ENCODE measurements at places on chromosomes 7 and 10.

- no peak for DNase-seq
These were observed 317.6 kb downstream of the RPS24 start for GRCh38 chr10:78351283-78351682.

GRCh38 chr7:124784879-124785818 is 19.6 kb upstream of the GPR37 start:
- peak; percentile 56 for DNase-seq

- no peak for DNase-seq
These were observed 95.8 kb downstream of the CFAP58 start for GRCh38 chr10:104449391-104449790.

DNA sequence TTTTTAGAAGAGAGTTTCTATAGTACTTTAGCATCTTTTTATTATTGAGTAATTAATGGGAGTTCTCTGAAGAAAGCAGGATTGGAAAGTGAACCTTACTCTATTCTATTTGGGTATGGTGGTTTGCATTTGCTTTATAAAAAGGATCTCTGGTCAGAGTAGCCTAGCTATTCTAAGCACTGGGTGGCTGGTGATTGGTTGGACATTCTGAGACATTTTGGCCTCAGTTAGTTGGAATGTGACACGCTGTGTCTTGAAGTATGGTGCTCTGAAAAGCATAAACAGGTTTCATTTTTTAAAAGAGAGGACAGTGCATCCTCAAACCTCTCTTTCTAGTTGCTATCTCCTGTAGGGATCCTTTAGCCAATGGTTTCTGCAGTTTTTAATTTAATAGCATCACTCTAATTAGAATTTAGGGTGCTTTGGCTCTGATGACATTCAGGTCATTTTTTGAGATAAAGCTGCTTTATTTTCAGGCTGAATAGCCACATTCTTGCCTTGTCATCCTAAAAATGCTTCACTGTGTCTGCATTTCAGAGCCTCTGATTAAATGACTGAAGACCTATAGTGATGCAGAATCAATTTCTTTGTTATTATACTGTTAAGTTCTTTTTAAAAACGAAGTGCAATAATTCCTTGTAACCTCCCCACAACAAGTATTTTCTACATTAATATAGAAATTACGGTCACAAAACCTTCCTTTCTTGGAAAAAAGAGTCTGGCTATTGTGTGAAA is 20.6 kb downstream of the TMEM178B start:
- no peak for DNase-seq

- no peak for DNase-seq
These were observed 336.8 kb downstream of the KCNMA1 start for GRCh38 chr10:77300682-77301302.

DNA sequence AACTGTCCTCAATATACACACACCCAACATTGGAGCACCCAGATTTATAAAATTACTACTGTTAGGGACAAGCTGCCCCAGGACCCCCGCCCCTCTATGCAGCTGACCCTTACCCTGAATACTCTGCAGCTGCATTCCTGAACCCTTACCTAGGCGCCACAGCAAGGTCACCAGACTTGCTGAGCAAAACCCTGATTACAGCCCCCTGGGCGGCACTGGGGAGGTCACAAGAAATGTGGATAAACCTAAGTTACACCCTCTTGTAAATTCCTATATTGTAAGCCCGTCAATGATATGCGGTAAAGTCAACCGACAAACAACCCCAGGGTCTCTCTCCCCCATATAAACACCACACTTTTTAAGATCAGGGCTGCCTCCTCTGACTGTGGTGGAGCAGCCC is 25.1 kb downstream of the SNX13 start:
- DNase-seq, result no peak

GRCh38 chr10:15585303-15585715 is 134.4 kb downstream of the ITGA8 start:
- DNase-seq, result peak; percentile 74

- DNase-seq, result no peak
These were observed 18.8 kb downstream of the VSIR start for GRCh38 chr10:71754562-71754961.

DNA sequence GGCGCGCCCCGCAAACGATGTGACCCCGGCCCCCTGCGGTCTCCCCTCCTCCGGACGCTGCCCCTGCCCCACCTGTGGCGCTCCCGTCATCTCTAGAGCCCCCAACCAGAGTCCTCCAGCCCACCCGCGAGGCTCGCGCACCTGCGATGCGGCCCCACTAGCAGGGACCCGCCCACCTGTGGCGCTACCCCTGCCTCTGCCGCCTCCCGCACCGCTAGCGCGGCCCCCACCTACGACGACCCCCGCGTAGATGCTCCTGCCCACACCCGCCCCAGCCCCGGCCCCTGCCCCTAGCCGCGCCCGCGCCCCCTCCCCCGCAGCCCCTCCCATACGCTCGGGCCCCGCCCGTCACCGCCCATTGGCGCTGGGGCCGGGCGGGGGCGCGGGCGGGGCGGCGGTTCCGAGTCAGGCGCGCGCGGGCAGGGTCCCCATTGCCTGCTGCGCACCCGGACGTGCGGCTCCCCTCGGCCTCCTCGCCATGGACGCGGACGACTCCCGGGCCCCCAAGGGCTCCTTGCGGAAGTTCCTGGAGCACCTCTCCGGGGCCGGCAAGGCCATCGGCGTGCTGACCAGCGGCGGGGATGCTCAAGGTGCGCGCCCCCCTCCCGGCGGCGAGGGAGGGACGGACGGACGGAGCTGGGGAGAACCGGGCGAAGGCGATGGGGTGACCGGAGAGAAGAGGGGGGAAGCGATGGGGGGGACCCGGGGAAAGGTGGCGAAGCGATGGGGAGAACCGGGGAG is at the start of gene PFKP:
Gene PFKP (plus strand): TSS at position 431 of the 741 bp plus-strand sequence. CDS start 48 bp downstream, at position 479.
- no peak for DNase-seq

DNA sequence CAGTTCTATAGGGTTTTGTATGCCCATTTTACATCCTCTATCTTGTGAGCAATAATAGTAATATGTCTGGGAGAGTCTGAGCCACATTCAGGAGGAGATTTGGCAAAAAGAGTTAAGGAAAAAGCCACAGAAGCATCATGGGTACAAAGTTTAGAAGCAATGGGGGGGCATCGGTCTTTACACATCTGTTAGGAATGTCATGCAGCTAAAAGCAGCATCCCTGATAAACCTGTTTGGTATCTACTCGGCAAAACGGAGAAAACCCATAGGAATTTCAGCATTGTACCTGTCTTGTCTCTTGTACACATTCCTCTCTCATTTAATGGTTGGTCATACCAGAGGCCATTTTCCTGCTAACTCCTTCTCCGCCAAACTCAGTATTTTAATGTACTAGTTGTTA is 12.5 kb upstream of the HERPUD2 start:
- DNase-seq, result no peak

GRCh38 chr7:51346126-51346525 is 29.5 kb upstream of the COBL start:
- DNase-seq, result no peak

- DNase-seq, result no peak
These were observed 19.3 kb downstream of the JAZF1 start for GRCh38 chr7:28161331-28161730.

DNA sequence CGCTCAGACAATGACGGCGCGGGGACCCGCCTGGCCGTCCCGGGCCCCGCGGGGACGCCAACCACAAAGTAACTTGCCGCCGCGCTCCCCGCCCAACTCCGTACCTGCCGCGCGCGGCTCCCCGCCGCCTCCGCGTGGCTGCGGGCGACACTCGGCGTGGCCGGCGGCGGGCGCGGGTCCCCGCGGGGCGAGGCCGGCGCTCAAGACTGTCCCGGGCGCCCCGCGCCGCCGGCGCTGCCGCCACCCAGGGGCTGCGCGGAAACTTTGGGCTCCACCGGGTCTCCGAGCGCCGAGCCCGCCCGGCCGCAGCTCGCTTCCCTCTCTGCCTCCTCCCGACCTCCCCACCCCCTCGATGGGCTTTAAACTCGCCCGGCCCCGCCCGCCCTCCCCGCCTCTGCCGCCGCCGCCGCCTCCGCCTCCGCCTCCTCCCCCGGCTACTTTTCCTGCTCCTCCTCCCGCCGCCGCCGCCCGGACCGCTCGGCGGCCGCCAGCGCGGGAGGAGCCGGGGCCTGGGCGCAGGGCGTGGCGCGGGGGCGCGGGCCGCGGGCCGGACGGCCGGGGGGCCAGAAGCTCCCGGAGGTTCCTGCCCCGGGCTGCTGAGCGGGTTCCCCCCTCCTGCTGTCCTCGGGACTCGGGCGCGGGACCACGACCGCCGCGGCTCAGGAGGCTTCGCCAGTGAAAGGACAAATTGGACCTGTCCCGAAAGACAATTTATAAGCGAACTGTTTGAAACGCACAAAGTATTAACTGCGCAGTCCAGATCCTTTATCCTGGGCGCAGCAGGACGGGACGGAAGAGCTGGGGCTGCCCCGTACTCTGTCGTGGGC is 10.6 kb upstream of the GRB10 start:
- peak; percentile 44 for DNase-seq

GRCh38 chr7:69610374-69611084 is 12.3 kb downstream of the AUTS2 start:
- DNase-seq, result no peak

GRCh38 chr10:94602729-94603515 is 57.3 kb downstream of the HELLS start:
- no peak for DNase-seq

DNA sequence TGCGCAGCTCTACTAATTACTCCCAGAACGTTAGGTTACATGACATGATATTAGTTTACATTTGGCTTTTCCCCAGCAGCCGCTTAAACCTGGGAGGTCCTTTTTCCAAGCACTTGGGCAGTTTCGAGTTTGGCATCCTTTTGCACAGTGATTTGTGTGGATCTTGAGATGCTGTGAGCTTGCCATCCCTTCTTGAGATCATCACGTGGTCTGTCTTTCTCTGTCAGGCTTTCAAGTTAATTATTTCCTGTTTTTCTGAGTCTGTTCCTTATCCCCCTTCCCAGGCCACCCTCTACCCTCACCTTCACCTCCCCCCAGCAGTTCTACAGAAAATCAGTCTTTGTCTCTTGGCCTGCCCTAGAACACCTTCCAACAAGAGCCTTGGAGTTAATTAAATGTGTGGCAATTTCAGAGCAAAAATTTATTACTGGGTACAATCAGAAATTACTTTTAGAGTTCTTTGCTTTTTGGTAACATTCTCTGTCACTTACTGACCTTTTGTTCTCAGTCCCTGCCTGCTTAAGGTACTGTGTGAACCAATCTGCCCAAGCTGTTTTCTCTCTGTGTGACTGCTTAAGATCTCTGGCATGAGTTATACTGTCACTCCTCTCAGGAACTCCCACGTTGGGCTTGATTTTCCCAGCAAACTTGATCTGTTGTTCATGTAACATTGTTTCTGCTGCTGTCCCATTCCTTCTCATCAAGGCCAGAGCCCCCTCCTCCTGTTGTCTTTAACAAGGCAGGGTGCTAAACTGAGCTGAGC is 3.1 kb upstream of the SLF2 start:
- DNase-seq, result no peak

- DNase-seq, result no peak
These were observed 81.4 kb downstream of the VIPR2 start for GRCh38 chr7:159063046-159063840.

DNA sequence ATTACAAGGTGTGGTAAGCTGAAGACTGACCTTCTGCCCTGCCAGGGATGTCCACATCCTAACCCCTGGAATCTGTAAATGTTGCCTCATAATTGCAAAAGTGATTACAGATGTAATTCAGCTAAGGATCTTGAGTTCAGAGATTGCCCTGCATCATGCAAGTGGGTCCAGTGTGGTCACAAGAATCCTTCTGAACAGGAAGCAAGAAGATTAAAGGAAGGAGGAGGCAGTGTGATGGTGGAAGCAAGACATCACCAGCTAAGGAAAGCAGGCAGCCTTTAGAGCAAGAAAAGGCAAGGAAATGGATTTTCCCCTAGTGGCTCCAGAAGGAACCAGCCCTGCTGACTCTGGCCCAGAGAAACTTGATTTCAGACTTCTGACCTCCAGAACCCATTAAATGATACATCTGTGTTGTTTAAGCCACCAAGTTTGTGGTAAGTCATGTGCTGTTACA is 78.1 kb downstream of the USP6NL start:
- DNase-seq, result no peak

DNA sequence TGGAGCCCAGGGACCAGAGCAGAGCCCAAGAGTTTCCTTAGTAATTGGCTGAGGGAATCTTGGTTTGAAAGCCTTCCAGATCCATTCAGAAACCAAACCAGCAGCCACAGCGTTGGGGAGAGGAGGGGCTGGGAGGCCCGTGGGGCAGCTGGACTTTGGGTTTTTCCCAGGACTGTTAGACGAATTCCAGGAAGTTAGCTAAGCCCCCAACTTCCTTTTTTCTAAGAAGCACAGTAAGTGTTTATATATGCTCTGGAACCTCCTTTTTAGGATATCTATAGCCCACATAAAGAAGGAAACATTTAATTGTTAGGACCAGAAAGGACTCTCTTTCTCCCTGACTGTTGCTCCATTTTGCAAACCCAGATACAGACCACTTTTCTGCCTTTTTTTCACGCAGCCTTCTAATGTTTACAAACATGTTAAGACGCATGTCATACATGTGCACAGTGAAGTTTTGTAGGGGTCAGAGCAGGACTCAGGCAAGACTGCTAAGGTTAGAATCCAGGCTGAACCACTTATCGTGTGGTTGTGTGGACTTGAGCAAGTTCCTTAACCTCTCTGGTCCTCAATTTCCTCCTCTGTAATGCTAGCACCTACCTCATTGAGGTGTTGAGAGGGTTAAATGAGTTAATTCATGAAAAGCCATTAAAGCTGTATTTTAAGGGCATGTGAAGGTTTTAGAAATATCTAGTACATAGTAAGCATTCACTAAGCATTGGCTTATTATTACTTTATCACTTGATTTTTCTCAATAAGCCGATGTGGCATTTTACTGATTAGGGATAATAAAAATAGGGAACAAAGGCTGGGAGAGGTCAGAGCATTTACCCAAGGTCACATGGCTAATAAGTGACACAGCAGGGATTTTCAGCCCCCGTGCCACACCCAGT is 42.4 kb downstream of the TBATA start:
- no peak for DNase-seq

GRCh38 chr10:123373591-123373990 is 219.4 kb downstream of the BUB3 start:
- DNase-seq, result no peak

GRCh38 chr7:148782757-148783456 is 84.2 kb downstream of the CUL1 start:
- DNase-seq, result no peak

DNA sequence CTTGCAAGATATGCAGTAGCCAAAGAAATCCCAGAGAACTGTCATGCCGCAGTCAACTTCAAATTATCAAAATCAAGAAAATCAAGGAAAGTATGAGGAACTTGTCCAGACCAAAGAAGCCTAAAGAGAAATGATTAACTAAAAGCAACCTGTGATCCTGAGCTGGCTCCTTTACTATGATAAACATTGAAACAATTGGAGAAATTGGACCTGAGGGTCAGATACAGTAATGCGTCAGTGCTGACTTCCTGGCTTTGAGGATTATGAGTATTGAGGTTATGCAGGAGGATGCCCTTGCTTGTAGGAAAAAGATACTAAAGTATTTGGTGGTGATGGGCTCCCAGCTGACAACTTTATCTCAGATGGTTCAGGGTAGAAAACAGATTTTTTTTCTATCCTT is 324.7 kb upstream of the AKR1E2 start:
- DNase-seq, result no peak
